RWPE1 (cell line): ENCODE measurements at places on chromosomes 11 and 22.

GRCh38 chr11:79174045-79175008 is 266.5 kb downstream of the TENM4 start:
- no peak for DNase-seq

DNA sequence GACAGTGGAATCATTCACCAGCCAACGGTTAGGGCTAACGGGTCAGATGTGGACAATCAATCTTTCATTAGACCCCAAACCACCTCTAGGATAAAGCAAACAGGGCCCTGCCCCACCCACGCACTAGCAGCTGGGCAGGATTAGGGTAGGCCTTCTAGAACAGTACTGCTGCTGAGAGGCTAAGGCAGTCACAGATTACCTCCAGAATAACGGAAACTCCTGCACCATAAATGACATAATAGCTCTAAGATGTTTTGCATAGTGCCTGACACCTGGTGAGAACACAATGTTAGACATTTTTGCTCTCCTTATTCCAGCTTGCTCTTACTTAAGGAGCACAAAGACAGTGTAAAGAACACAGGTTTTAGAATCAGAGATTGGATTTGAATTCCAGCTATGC is 1.8 kb downstream of the SYTL2 start:
- DNase-seq, result no peak

GRCh38 chr11:44468345-44468988 is 97.0 kb upstream of the CD82 start:
- no peak for DNase-seq

- DNase-seq, result no peak
These were observed 544.2 kb upstream of the CCDC179 start for GRCh38 chr11:23404225-23405160.

DNA sequence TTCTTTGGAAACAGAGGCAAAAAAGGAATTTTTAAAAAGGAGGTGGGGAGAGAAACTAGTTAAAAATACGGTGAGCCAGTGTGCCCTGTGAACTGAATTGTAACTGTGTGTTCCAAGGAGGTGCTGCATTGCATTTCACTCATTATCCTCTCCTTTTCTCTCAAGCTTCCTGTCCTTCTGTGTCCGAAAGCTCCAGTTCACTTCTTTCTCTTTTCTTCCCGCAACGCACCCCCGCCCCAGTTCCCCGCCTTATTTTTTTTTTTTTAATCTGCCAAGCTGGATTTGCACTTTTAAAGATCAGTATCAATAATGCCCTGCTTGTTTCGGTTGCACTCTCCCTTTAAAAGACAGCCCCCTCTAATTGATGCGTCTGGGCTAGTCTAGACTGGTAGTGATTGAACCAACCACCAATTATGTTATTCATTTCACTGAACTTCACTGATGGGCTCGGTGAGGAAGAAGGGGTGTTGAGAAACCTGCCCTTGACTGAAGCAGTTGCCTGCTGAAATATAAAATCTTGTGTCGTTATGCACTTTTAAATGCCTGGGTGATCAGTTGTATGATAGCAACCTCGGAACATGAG is 18.5 kb downstream of the BLID start:
- peak; percentile 28 for DNase-seq

DNA sequence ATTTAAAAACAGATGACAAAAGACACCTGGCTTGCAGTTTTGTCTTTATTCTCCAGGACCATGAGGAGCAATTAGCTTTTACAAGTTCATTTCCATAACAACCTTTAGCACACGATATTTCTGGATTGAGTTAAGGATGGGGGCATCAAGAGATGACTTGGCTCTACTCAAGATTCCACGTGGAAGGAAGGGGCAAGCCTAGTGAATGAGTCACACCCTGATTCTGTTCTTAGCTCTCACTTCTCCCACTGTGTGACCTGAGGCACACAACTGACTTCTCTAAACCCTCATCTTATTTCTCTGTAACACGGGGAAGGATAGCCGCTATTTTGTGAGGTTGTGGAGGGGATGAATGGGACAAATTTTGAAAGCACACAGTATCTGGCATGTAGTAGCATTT is 185.5 kb downstream of the KIRREL3 start:
- DNase-seq, result no peak

DNA sequence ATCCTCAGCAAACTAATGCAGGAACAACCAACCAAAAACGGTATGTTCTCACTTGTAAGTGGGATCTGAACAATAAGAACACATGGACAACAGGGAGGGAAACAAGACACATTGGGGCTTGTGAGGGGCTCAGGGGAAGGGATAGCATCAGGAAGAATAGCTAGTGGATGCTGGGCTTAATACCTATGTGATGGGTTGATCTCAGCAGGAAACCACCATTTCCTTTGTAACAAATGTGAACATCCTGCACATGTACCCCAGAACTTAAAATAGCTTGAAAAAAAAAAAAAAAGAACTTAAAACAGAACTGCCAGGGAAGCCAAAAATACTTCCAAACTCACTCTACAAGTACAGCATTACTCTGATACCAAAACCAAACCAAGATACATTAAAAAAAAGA is 33.8 kb downstream of the CASP4 start:
- DNase-seq, result no peak

- DNase-seq, result no peak
These were observed 62.9 kb upstream of the WNT11 start for GRCh38 chr11:76269247-76269646.

- DNase-seq, result peak; percentile 41
These were observed at the start of gene TSKU for GRCh38 chr11:76783294-76783895. Gene TSKU, plus strand, starts transcription at chr11:76783356. Its CDS starts 12,261 bp downstream, at chr11:76795617.

DNA sequence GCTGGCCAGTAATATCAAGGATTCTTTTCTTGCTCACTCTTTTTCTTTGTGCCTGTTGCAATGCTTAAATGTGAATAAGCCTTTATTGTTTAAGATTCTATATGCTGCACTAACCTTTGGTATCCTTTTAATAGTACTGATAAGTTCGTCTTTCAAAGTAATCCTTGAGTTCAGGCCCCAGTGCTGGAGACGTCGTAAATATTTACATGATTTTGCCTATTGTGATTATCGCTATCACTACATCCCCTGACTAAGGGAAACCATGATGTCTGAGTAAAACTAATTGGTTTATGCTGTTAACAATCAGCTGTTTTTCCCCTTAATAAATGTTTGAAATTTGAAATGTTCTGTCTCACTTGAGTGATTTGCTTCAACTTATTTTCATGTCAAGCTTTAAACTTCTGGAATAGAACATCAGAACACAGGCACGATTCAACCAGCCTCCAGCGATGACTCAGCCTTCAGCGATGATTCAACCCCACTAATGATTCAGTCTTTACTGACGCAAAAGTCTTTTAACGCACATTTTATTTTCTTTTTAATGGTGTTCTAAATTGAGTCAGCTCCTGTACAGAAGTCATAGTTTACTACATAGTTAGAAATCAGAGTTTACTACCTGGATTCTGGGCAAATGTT is 3.9 kb downstream of the HTATIP2 start:
- DNase-seq, result peak; percentile 93

GRCh38 chr11:90310210-90310609 is 87.4 kb upstream of the CHORDC1 start:
- DNase-seq, result no peak

GRCh38 chr11:111845276-111846028 is 25.9 kb downstream of the ALG9 start:
- DNase-seq, result no peak

DNA sequence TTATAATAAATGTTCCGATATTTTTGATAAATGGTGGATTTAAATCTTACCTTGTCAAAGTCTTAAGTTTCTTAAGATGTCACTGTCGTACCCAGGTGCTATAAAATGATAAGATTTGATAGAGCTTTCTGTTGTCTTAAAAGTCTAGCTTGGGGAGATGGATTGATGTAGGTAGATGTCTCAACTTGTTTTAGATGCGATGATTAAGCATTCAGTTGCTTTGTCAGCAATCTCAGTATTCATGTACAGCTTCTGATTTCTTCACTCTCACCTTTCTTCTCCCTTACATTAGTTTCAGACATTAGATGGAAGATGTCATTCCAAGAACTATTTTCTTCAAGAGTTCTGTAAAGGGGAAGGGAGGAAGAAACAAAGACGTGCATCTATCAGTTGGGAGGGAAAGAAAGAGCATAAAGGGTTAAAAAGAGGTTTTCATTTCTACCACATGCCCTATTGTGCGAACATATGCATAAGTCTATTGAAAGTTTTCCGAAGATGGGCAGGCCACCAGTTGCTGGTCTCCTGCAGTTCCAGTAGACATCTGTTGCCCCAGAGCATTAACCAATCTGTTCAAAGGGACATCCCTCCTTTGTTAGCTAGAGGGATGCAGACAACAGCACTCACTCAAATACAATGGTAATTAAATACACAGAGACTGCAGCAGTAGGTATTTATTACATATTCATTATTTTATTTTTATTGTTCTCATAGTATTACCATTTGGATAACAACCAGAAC is 38.4 kb downstream of the ZC3H12C start:
- DNase-seq, result peak; percentile 31

DNA sequence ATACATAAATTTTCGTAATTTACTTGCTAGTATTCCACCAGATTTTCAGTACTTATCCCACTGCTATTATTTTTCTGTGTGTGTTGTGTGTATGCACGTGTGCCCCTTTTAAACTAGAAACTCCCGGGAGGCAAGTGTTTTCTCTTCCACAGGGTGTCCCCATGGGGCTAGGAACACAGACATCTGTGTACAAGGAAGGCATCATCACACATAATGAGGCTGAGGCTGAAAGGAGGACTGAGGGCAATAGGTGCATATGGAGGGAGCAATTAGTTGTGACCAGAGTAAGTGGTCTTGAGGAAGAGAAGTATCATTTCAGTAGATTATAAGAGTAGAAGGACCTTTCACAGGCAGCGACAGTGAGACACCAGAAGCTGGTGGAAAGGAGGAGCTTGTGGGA is 2.1 kb upstream of the DPAGT1 start:
- no peak for DNase-seq

DNA sequence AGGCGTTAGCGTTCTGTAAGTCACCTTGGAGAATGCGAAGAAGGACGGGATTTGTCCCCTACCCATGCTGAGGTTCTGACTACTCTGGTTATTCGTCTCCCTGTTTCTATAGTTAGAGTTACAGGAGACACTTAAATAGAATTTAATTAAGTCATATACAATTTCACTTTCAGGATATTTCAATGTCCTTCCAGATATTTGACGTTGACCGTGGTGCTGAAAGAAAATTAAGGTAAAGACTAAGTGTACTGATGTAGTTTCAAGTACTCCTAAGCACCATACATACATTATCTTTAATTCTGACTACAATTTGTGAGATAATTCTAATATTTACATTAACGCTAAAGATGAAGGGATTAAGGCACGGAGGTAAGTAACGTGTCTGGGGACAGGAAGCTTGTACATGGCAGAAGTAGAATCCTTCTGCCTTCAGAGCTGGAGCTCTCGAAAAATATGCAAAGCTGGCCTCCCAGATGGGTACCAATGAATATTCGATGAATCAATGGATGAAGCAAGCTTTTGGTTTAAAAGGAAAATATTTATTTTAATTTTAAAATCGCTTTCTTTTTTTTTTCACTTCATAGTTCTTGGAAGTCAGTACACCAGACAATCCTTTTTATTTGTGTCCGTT is 539 bp upstream of the SLC36A4 start:
- DNase-seq, result no peak

GRCh38 chr11:92870196-92870832 is 99.1 kb upstream of the MTNR1B start:
- no peak for DNase-seq

- DNase-seq, result no peak
These were observed 47.7 kb upstream of the NECTIN1 start for GRCh38 chr11:119776651-119777050.
